Activated T-cell treated with anti-CD3 and anti-CD28 coated beads, Interleukin-2, amount 50 U/mL, for 4 hours (primary cell): ENCODE measurements at places on chromosomes 6 and 20. TPM values are rescaled to one million over a fixed set of nuclear protein-coding genes. Genes with fewer than 3 reads are reported as not detected.

The GLP1R gene
- 0.05 TPM for total RNA-seq

The WFDC2 gene
- total RNA-seq = 0.53 TPM

The TRAPPC3L gene
- not detected for total RNA-seq

The CD83 gene
- 27.5 TPM for total RNA-seq

The RBM39 gene
- total RNA-seq = 337 TPM

The SLC22A7 gene
- total RNA-seq = not detected

The PGC gene
- total RNA-seq = 0.14 TPM

The SLC25A27 gene
- total RNA-seq = not detected

The GMNN gene
- 64.5 TPM for total RNA-seq

The DOK5 gene
- total RNA-seq = 1.6 TPM

The OR2H2 gene
- total RNA-seq = not detected

The IYD gene
- total RNA-seq = not detected

The CCDC170 gene
- total RNA-seq = not detected

The E2F3 gene
- total RNA-seq = 20.2 TPM

The PBOV1 gene
- total RNA-seq = not detected

The C2 gene
- total RNA-seq = 0.95 TPM

The RNF182 gene
- not detected for total RNA-seq

The RAET1L gene
- not detected for total RNA-seq

The NOX3 gene
- total RNA-seq = not detected

The HLA-DMA gene
- total RNA-seq = 6.4 TPM

The COL19A1 gene
- not detected for total RNA-seq

The VNN1 gene
- not detected for total RNA-seq

The TFAP2D gene
- total RNA-seq = not detected

The APOM gene
- 1.8 TPM for total RNA-seq

The NR2E1 gene
- not detected for total RNA-seq

The BEND3 gene
- 11.1 TPM for total RNA-seq

The NKX2-4 gene
- total RNA-seq = not detected

The TNFRSF21 gene
- 3.1 TPM for total RNA-seq

The TMEM244 gene
- total RNA-seq = not detected

The SLC35F1 gene
- total RNA-seq = 0.13 TPM

The OTOR gene
- total RNA-seq = not detected

The MAS1 gene
- not detected for total RNA-seq

The LGSN gene
- total RNA-seq = not detected

The TRIM15 gene
- total RNA-seq = not detected

The FNDC1 gene
- total RNA-seq = not detected

The SNAI1 gene
- 1.8 TPM for total RNA-seq

The OR2H1 gene
- not detected for total RNA-seq

The CASS4 gene
- total RNA-seq = 2.4 TPM

The UBD gene
- total RNA-seq = 3.5 TPM

The CLPSL2 gene
- total RNA-seq = not detected

The NRSN1 gene
- total RNA-seq = not detected

The RAMACL gene
- 4.6 TPM for total RNA-seq

The COL11A2 gene
- 0.98 TPM for total RNA-seq

The LY86 gene
- 0.25 TPM for total RNA-seq

The SIRPA gene
- 0.33 TPM for total RNA-seq

The MAPK13 gene
- 61.0 TPM for total RNA-seq

The IL20RA gene
- not detected for total RNA-seq

The UBE2C gene
- 18.4 TPM for total RNA-seq

The PLA2G7 gene
- total RNA-seq = not detected

The MTRF1L gene
- total RNA-seq = 20.3 TPM

The LY6G6D gene
- not detected for total RNA-seq

The GSTA2 gene
- total RNA-seq = not detected

The NT5E gene
- total RNA-seq = 13.4 TPM
